ENCODE measurements at places on chromosomes 4 and X.

DNA sequence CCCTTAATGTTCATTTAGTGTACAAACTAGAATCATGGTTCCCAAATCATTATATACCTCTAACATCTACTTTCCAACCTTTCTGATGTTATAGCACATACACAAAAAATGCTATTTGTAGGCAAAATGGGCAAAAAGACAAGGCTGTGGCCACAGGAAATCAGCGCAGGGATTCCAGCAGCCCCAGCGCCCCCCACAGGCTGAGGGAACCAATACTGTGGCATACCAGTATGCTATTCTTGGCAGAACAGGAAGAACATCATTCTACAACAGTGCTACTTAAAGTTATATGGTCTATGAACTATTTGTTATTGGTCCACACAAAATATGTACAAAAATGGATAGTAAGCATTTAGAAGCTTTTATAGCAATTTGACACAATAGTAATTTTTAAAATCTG is 25.3 kb downstream of the STEEP1 start:
- DNase-seq = no peak

- DNase-seq = peak; percentile 23
These were observed 54.9 kb downstream of the F8 start for GRCh38 chrX:154967603-154968002.

GRCh38 chrX:16516232-16516876 is 133.6 kb upstream of the S100G start:
- DNase-seq = no peak

GRCh38 chr4:186722796-186723291 is 812 bp downstream of the FAT1 start:
- no peak for DNase-seq

GRCh38 chr4:72302981-72303704 is 265.9 kb downstream of the ADAMTS3 start:
- DNase-seq = peak; percentile 18

- no peak for DNase-seq
These were observed 28.1 kb downstream of the ANK2 start for GRCh38 chr4:113077575-113077974.

DNA sequence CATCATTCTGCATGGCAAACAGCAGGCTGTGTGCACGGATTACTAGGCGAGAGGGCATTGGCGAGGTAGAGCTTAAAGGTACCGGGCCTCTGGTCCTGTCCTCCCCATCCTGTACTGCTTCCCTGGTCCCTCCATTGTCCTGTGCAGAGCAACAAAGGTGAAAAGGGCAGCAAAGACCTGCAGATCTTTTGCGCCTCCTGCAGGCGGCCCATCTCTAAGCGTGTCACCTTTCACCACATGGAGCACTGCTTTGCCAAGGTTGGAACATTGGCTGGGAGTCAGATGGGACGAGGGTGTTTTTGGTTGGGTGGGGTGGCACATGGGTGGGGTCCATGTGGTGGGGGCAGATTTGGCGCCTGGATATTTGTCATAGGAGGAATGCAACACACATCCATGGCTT is 64.7 kb upstream of the UXT start:
- no peak for DNase-seq

All from foreskin keratinocyte (primary cell).